ENCODE measurements at places on chromosomes 1 and 21.

DNA sequence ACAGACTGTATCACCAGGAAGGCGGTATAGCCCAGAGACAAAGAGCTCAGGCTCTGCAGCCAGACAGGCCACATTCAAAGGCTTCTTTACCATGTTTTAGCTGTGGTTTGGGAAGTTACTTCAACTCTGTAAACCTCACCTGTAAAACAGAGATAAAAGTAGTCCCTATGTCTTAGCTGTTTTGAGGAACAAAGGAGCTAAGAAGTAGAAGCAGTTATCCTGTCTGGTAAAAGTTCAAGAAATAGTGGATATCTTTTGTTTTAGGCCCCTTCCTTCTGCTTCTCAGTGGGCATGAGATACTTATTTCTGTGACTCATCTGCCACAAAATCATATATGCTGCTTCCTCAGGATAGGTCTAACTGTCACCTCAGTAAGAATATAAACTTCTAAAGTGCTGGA, 6.5 kb downstream of the CD34 start:
- DNase-seq = no peak

- DNase-seq = no peak
Measured at GRCh38 chr21:26147535-26147934, 23.0 kb downstream of the APP start.

GRCh38 chr1:167501515-167502191, 16.7 kb downstream of the CD247 start:
- no peak for DNase-seq

GRCh38 chr1:14165371-14165801, 433.1 kb upstream of the KAZN start:
- DNase-seq = no peak

DNA sequence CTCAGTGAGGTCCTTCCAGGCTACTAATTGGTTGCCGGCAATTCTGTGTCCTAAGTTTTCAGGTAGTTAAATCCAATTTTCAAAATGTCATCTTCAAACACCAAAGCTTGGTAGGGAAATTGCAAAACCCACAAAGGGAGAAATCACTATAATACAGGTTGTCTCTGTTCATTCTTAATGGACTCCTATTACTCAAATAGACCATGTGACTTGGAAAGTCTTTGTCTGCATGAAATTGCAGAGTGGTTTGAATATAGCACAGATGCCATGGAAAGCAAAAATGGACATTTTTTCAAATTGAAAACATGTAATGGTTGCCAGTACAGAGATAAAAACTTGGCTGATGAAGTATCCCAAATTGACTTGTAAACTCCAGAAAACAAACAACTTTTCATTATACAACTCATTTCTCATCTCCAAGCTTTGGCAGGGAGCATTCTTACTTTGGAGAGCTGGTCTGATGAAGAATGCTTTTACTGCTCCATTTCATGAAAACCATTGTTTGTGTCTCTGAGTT, 169.5 kb upstream of the PKN2 start:
- DNase-seq = no peak

GRCh38 chr1:89466307-89466930, 58.2 kb upstream of the LRRC8B start:
- no peak for DNase-seq

GRCh38 chr1:44542420-44543063, 131.7 kb downstream of the TMEM53 start:
- no peak for DNase-seq

DNA sequence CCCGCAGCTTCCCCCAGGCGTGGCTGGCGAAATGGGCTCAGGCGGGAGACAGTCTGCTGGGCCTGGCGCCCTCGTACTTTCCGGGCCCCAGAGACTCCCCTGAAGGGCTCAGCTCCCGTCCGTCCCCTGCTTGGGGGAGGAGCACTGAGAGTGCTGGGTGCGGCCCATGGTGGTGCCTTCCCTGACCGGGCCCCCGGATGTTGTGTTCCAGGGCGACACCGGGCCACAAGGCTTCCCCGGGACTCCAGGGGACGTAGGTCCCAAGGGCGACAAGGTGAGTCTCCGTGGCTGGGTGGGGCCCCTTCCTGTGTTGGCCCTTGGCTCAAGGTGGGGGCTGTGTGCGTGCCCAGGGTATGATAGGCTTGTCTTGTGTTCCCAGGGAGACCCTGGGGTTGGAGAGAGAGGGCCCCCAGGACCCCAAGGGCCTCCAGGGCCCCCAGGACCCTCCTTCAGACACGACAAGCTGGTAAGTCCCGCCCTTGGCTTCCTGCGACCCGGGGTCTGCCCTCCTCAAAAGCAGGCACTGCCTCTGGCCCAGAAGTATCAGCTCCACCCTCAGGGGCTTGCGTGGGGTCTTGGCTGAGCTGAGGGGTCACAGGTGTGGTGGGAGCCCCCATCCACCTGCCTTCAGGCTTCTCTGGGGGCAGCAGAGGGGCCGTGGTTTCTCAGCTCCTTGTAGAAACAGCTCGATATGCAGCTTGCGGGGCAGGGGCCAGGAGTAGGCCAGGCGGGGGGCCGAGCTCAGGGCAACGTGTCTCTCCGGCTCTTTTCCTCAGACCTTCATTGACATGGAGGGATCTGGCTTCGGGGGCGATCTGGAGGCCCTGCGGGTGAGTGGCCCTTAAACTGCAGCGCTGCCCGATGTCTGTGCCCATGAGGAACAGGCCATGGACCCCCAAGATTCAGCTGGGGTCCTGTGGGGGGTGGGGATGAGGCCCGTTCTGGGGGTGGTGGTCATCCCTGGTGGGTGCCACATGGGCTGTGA, 62.3 kb downstream of the SLC19A1 start:
- no peak for DNase-seq

DNA sequence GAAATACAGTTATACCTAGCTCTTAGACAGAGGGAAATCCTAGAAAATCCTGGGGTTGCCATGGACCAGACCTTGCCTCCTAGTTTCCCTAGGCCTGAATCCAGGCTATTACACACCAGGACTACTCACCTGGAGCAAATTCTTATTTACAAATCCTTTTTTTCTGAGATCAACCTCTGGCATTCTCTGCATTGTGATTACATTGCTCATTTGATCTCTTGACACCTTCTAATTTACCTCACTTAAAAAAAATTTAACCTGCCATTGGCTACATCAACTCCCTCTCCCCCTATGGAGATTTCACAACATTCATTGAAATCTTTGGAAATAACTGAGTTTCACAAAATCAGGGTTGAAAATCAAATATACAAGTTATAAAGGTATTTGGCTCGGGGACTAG, 2.9 kb upstream of the C1orf105 start:
- no peak for DNase-seq

DNA sequence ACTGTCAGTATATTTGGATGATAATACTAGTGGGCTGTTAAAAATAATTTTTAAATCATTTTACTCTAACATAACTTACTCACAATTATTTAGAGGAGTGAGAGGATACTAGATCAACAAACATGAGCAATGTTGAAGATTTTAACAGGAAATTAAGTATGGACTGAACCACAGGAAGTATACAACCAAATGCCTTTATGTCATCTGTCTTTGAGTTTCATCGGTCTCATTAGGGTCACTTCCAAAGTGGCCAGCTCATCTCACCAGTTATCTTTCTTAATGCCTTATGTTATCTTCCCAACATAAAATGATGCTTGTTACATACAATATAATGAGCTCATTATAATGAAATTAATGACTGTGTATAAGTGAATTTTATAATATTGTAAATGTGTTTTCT, 1.5 kb upstream of the RGS1 start:
- DNase-seq = no peak

GRCh38 chr1:61992257-61992656, 202.4 kb upstream of the L1TD1 start:
- DNase-seq = no peak

DNA sequence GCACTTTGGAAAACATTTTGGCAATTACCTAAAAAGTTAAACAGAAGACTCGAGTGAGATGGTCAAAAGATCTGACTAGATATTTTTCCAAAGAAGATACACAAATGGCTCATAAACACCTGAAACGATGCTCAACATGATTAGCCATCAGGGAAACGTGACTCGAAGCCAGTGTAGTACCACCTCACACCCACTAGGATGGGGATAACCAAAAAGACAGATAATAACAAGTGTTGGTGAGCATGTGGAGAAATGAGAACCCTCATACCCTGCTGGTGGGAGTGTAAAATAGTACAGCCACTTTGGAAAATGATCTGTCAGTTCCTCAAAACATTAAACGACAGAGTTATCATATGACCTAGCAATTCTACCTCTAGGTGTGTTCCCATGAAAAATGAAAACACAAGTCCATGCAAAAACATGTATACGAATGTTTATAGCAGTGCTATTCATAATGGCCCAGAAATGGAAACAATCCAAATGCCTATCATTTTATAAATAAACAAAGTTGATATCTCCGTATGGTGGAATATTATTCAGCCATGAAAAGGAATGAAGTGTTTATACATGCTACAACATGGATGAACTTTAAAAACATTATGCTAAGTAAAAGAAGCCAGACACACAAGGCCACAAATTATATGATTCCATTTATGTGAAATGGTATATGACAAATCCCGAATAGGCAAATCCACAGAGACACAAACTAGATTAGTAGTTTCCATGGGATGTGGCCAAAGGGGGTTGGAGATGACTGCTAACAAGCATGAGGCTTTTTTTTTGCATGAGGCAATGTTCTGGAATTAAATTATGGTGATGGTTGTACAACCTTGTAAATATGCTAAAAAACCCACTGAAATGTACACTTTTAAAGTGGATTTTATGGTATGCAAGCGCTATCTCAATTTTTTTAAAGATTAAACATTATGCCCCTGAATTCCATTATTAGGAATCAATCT, 625.3 kb downstream of the KIF26B start:
- no peak for DNase-seq

GRCh38 chr1:54800899-54801759, at the start of gene TTC22:
Gene TTC22, minus strand, starts transcription at chr1:54801323. Its CDS starts 160 bp downstream, at chr1:54801163.
- DNase-seq = peak; percentile 47

DNA sequence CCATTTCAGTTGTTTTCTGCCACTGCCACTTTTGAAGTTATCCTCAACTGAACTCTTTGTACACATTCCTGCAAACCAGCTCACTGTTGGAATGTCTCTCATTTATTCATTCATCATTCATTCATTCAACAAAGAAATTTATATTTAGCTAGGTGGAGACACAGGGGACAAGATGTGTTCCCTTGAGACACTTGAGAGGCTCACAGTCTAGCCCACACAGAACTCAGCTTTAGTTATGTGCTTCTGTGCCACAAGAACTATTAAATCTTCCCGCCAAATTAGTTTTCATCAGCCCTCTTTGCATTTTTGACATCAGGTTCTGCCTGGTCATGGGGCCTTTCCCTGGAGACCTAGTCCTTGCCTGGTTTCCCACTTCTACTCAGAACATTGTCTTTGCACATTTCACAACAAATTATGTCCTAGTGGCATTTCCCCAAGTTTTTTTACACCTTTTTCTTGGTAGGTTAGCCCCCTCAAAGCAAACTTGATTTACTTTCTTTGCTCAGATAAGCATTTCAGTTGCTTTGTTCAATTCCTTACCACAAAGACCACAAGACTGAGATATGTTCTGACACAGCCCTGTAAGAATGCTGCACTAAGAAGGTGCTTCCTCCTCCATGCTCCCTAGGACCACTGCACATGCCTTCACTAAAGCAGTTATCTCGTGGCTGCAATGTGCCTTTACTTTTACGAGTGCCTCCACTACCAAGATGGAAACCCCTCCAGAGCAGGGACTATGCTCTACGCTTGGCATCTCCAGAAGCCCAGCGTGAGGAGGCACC, 31.0 kb downstream of the ILDR2 start:
- DNase-seq = no peak

- DNase-seq = no peak
Measured at GRCh38 chr1:235127732-235128455, 743 bp downstream of the TOMM20 start.

GRCh38 chr1:113390871-113391648, 745 bp downstream of the MAGI3 start:
- peak; percentile 24 for DNase-seq

GRCh38 chr1:8023287-8023994, 2.7 kb downstream of the ERRFI1 start:
- DNase-seq = no peak

- no peak for DNase-seq
Measured at GRCh38 chr1:19071674-19072281, 115.3 kb upstream of the IFFO2 start.

DNA sequence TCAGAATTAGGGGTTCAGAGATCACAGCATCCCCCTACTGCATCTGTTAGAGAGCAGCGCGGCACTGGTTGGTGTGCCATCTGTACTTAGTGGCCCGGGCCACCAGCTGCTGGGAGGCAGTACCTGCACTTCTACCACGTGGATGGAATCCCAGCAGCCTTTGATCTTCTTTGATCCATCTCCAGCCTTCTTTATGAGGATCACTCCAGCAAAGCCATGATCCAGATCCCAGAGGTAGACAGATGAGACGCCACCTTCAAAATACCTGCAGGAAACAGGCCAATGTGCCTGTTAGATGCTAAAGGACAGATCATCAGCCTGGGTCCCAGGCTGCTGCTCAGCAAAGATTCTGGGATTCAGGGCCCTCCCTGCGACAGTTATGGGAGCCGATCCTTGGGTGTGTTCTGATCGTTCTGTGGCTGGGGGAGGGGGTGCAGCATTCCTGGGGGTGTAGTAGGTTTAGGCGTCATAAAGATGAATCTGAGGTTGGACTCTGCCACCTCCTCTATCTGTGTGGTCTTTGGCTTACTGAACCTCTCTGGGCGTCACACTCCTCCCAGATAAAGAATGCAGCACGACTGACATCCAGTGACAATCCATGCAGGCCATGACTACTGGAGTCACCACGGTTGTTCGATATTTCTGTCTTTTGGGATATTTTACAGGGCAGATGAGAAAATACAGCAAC, 45.3 kb downstream of the SLC66A1 start:
- DNase-seq = no peak

- no peak for DNase-seq
Measured at GRCh38 chr1:19872190-19872589, 10.0 kb upstream of the OTUD3 start.

GRCh38 chr1:62336638-62336994, 17.4 kb upstream of the KANK4 start:
- no peak for DNase-seq

GRCh38 chr1:192707978-192708547, 72.1 kb downstream of the RGS13 start:
- DNase-seq = no peak

- DNase-seq = no peak
Measured at GRCh38 chr1:16275591-16275990, 38.6 kb upstream of the CPLANE2 start.

GRCh38 chr21:14589855-14590563, 43.9 kb upstream of the SAMSN1 start:
- DNase-seq = no peak

GRCh38 chr1:40183055-40183710, 22.0 kb downstream of the RLF start:
- DNase-seq = no peak

DNA sequence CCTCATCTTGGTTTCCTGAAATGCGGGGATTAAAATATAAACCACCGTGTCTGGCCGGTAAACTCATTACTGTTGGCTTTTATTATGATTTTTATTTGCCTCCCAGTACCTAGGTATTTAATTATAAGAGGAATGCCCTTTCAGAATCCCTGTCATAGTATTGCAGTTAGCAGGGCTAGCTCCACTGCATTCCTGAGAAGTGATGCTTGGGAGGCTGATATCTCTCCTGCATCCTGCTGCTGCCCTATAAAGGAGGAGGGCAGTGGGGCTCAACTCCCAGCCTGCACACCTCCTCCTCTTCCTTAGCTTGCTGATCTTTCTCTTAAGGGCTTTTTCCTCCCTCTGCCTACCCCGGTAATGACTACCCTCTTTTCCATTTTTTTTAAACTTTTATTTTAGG, 19.9 kb upstream of the DISC1 start:
- DNase-seq = no peak

GRCh38 chr1:24418898-24419628, 3.5 kb downstream of the NIPAL3 start:
- DNase-seq = no peak
